ENCODE measurements at places on chromosomes 1 and 21.

GRCh38 chr1:66245691-66246090 is 288.3 kb upstream of the SGIP1 start:
- no peak for DNase-seq

- DNase-seq: no peak
Measured at GRCh38 chr1:208509072-208509471, 264.9 kb upstream of the PLXNA2 start.

DNA sequence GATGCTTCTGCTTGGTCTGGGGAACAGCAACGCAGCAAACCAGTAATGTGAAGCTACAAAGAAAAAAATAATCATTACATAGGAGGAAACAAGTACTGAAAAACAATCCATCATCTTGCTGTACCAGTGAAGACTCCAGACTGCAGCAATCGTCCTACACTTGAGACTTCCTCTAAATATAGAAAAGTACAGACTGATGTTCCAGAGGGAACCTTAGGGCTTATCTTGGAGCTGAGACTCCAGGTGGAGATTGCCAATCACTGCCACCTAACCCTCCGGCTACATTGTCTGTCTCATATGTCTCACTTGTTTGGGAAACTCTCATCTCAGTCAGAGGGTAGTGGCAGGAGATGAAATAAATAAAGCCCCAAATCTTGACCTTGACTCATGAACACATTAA is 9.4 kb upstream of the UHMK1 start:
- DNase-seq: no peak

DNA sequence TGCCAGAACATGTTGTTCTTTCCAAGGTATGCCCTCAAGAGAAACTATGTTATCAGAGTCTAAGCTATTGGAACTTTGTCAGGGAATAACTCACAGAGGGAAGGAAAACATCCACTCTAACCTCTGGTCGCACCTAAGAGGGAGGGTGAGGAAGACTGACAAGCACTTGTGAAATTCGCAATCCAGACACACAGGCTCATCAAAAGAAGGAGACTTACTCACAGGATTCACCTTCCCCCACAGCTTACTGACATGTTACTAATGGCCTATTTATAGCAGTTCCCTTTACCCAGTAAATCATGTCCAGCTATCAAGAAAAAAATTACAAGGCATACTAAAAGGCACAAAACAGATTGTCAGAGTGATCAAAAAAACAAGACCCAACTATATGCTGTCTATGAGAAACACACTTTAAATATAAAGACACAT is 36.9 kb downstream of the WDR64 start:
- DNase-seq: no peak

DNA sequence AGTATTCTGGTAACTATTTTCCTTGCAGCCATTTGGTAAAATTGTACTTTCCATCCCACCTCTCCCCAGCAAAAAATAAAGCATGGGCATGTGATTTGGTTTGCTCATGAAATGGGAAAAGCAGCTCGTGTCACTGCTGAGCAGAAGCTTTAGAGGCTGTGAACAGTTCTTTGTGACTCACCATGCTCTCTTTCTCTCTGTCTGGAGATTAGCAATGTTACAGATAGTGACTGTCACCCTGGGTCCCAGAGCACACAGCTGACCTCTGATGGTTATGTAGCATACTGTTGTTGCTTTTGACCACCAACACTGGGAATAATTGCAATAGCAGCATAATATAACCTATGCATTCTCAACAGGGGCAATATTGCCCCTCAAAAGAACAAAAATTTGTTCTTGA is 70.6 kb downstream of the RGS2 start:
- DNase-seq: no peak

DNA sequence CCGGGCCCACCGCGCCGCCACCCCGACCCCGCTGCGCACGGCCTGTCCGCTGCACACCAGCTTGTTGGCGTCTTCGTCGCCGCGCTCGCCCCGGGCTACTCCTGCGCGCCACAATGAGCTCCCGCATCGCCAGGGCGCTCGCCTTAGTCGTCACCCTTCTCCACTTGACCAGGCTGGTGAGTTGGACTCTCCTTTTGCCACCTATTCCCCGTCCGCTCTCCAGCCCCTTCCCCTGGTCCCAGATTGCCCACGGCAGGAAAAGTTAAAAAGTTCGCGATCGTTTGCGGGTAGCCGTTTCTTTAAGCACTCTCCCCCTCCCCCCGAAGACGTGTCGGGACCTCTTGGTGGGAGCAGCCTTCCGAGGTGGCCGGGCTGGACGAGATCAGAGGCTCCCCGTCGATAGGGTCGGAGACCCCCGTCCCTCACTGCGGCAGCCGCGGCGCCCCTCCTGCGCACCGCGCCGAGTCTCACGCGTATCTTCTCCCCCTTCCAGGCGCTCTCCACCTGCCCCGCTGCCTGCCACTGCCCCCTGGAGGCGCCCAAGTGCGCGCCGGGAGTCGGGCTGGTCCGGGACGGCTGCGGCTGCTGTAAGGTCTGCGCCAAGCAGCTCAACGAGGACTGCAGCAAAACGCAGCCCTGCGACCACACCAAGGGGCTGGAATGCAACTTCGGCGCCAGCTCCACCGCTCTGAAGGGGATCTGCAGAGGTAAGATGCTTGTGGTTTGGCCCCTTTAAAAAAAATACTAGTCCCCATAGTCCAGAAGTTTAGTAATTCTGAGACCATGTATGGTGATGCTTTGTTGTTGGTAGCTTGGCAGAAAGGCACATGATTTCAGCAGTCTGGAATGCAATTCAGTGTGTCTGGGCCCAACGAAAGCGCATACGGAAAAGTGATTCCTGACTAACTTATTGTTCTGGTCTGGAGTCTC is 576 bp downstream of the CCN1 start:
- DNase-seq: no peak

DNA sequence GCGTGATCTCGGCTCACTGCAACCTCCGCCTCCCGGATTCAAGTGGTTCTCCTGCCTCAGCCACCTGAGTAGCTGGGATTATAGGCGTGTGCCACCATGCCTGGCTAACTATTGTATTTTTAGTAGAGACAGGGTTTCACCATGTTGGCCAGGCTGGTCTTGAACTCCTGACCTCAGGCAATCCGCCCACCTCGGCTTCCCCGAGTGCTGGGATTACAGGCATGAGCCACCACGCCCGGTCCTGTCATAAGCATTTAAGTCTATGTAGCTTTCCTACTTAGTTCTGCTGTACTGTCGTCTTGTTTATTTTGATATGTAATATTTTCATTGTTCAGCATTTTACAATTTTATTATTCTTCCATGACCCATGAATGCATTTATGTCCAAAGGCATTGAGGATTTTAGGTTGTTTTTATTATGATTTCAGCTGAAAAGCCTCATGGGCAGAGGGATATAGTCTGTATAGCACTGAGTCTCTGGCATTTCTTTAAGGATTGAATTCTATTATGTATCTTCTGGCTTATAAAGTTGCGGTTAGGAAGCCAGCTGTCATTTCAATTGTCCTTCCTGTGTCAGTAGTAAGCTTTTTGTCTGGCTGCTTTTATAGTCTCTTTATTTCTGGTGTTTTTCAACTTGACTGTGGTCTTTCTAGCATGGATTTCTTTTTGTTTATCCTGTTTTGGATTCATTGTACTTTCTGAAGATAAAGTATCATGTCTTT is 9.2 kb downstream of the AGPAT3 start:
- no peak for DNase-seq

DNA sequence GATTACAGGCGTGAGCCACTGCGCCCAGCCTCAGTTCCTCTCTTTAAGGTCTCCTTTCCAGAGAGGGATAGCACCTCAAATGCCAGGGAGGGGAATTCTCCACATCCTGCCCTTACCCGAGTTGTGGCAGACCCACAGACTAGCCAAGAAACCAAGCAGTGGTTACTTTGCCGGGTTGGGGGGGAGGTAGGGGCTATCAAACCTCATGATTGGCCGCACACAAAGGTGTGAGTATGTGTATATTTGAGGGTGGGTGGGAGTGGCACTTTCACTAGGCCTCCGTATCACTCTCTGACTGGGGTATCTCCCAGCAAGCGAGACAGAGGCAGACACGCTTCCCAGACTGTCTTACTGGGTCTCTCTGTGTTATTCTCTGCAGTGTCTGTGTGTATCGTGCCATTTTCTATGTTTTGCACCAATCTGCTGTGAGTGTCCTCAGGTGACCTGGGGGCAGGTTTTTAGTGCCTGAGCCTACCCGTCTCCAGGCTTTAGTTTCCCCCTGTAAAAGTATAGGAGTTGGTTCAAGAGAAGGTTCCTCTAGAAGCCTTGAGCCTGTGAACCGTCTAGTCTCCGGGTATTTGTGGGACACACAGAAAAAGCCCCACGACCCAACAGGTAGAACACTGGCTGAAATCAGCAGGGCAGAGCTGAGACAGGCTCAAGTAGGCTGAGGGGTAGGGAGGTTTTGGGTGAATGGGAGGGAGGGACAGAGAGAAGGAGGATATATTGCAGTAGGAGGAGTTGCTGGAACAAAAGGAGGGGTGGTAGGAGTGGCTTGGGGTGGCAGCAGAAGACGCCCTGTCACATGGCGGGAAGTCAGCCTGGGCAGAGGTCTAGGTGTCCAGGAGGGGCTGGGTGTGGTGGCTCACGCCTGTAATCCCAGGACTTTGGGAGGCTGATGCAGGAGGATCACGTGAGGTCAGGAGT is 10.3 kb downstream of the LMNA start:
- DNase-seq: no peak

GRCh38 chr1:26278303-26278702 is 1.6 kb upstream of the SH3BGRL3 start:
- DNase-seq: no peak

GRCh38 chr1:14955402-14955801 is 198.1 kb upstream of the TMEM51 start:
- DNase-seq: no peak

DNA sequence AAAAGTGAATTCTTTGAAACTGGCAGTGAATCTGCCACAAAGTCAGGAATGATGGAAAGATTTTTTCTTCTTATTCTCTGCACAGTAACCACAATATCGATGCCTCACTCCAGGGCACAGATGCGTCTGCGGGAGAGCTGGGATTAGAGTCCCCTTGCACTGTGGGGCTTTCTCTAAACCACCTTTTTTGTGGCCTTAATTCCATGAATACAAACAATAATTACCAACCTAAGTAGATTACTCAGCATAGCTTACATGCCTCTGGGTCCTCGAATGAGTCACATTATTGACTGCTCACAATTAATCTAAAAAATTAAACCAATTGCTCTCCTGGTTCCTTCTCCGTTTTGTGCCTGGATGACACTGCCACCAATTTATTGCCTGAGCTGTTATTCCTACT is 125.8 kb downstream of the KAZN start:
- DNase-seq: no peak

DNA sequence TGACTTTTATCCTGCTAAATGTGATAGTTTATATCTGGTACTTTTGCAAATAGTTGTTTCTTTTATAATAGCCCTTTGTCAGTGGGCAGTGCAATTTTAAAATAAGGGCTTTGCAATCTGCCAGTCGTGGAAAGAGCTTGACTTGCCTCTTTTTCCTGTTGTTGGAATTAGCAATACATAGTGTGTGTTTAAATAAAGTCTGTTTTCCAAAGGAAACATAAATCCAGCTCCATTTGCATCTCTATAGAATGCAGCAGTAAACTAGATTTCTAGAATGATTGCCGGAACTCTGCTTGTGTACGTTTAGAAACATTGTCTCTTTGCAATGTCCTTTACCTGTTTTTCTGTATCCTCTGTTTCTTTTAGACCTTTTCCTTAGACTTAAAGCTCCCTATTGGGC is 33.1 kb downstream of the GABPA start:
- DNase-seq: no peak

DNA sequence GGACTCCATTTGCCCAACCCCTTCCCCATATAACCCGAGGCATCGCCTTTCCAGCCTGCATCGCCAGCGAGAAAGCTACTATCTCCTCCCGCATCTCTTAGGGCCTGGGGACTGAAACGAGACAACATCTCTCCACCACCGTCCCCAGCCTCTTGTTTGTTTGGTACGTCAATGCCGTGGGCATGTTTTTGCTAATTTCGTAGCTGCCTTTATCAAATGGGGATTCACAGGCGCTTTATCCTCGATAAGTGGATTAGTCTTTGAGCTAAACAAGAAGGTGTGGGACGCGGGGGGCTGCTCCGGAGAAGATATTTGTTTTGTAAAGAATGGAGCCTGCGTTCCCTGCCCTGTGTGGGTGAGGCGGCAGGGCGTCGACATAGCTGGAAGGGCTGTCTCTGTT is 91.6 kb downstream of the PAX7 start:
- DNase-seq: no peak

GRCh38 chr1:159990005-159990404 is 36.0 kb upstream of the SLAMF9 start:
- no peak for DNase-seq

DNA sequence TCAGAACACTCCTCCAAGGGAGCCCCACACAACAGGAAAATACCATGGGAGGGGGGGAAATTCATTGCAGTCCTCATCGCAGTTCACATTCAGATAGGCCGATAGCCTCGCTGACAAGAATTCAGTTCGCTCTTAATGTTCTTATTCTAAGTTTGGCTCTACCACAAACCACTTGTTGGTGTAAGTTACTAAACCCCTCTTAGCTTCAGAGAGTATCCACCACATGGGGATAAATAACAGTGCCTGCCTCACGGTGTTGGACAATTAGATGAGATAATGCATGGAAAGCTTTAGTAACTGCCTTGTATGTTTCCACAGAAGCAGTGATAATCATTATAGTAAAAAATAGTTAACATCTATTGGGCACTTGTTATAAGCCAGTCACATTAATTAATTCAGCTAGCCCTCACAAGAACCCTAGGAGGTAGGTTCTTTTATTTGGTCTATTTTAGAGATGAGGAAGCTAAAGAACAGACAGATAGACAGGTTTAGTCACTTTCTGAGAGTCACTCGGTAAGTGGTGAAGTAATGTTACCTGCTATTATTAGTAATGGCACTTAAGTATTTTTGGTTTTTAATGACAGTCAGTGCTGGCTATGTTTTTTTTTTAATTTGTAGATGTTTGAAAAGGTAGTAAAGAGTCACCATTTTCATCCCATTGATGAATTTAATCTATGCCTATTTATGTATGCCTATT is 10.1 kb downstream of the VAV3 start:
- DNase-seq: no peak

DNA sequence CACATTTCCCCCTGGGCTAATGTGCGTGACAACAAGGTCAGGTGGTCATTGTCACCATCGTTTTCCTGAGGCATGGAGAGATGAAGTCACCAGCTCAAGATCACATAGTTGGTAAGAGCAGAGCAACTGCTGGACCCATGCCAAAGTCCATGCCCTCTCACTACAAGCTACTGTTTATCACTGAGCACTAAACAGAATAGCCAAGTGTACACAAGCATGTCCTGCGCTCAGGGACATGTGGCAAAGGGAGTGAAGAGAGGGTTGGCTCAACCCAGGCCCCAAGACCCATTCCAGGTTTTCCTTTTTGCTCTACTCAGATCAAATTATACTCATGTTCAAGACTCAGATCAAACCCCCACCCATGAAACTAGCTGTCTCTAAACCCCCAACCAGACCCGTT is 20.8 kb downstream of the LRRC52 start:
- no peak for DNase-seq
